ENCODE measurements at places on chromosomes 12 and 14.

DNA sequence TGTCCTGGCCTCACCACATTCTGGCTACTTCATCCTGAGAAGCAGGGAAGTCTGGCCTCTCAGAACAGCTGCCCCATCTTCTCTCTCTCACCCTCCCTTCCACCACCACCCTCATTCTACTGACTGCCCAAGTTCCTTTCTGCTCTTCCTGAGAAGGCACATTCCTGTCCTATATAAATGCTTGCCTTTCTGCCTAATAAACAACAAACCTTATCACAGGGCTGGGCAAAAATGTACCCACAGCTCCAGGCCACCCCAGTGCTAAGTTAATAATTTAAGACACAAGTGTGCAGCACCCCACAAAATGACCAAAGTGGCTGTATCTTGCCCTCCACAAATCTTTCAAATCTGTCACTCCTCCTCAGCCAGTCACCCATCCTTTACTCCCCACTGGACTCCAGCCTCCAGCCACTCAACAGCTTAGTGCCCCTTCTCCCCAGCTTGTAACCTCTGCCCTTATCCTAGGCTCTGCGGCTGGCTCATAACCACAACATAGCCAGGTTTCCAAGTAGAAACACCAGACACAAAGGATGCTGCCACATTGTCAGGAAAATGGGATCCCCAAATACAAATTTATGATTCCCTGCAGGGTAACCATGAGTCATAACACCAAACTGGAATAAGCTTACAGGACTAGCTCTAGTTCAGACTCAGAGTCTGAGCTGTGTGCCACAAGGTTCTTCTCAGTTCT is 15.0 kb downstream of the OXA1L start:
- no peak for DNase-seq

- DNase-seq = no peak
Observed at GRCh38 chr14:56797569-56798446, 12.5 kb downstream of the OTX2 start.

DNA sequence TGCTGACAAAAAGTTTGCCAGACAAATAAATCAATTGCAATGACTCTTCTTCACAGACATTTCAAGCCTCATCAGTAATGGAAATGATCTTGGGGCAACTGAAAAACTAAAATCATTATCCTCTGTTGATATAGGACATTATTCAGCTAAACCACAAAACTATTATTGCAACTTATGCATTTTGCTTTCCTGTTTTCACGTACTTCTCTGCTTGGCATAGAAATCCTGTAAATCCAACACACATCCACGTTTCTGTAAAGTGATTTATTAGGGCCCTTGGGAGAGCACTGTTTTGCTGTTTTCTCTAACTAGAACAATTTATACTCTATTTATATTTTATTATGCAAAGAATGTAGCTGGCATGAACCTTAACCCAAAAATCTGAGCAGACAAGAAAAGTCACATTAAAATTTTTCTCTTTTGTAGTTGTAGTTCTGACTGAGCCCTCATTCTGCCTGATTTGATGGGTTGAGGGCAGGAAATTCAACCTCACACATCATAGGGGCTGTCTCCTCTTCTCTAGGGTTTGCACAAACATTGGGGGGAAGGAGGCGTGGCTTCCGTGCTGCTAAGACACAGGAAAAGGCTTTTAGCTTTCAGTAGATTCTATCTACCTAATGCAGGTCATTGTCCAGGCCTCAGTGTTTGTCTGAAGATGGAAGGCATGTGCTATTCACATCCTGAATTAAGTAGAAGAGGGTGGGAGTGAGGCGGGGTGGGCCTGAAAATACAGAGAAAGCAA is 11.5 kb upstream of the NUP107 start:
- DNase-seq = peak; percentile 19

GRCh38 chr14:88189417-88190191 is 133.5 kb downstream of the KCNK10 start:
- DNase-seq = peak; percentile 20

GRCh38 chr14:103123634-103124500 is 606 bp downstream of the TNFAIP2 start:
- no peak for DNase-seq

DNA sequence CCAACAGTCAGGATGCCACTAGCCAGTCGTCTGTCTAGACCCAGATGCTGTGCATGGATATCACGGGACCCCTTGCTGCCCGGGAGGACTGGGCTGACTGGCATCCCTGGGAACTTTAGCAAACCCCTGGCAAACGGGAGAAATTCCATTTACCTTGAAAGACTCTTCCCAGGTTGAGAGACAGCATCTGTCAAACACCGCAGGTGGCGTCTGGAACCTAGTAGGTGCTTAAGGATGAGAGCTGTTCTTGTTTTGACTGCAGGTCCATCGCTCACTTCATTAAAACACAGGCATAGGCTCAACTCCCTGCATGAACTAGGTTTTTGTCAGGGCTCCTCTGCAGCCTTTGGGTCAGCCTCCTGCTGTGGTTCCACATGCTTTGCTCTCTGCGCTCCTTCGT is 546.3 kb downstream of the BCL11B start:
- no peak for DNase-seq
